Fibroblast of skin of left biceps (primary cell): ENCODE measurements at places on chromosomes 7 and 10.

GRCh38 chr10:109982812-109983211, 25.0 kb upstream of the ADD3 start:
- no peak for DNase-seq

DNA sequence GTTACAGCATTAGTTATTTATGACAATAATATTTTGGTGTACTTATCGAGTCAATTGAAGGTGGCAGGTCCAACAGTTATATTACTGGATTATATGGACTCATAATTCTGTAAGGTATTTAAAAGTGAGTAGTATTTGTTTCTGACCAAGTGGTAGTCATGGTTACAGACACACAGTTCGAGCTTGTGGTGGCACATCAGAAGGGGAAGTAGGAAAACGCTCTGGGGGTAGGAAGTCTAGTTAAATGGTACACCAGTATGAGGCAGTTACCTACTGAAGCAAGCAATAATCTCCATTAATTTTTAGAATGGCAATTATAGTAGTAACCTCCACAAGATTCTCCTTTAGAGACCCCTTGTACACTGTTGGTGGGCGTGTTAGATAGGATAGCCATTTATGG, 541.2 kb downstream of the ETV1 start:
- DNase-seq, result no peak

GRCh38 chr10:12403119-12403518, 53.8 kb downstream of the CAMK1D start:
- DNase-seq, result no peak

DNA sequence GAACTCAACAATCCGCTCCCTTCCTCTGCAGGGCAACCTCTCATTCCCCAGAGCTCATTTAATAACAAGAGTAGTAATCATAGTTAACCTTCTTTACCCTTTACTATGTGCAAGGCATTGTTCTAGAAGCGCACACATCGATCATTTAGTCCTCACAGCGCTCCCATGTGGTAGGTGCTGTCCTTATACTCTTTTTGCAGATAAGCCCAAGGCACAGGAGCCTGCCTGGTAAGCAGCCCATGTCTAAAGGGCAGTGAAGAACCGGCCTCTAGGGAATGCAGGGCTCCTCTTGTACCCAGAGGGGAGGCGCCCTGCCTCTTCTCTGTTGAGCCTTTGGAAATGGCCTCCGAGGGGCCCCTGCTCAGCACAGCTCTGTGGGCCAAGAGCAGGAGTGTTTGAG, 14.3 kb downstream of the CHST3 start:
- DNase-seq, result no peak

GRCh38 chr10:66925896-66926715, at the start of gene LRRTM3:
Gene LRRTM3, plus strand, starts transcription at chr10:66926036.
- DNase-seq, result peak; percentile 53

DNA sequence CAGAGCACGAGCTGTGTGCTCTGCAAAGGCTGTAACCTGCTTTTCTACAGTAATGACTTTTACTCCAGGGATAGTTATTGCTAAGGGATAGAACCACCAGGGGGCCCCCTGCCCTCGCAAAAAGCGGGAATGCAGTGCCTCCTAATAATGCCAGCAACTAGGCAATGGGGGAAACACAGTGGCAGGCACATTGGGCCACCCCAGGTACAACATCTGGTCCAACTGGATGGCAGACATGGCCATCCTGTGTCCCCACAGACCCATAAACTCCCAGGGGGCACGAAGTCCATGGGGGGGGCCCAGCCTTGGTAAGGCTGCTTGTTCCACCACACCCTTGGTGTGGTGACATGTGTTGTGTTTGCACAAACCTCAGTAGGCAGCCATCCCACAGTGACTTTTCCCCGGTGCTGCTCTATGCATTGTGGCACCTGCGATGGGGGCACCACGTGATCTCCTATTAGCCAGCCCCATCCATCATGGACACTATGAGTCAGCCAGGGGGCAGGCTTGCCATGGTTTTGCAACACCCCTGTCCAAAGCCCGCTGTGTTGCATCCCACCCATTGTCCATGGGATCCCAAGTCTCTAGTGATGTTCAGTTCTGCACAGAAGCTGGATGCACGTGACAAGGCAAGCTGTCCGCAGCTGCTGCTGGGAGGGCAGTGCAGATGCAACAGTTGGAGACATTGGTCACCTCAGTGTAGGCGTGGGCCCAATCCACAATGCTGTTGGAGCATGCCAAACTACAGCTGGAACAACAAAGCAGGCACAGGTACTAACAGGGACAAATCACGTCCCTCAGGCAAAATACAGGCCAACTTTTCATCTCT, 84.0 kb downstream of the ANLN start:
- DNase-seq, result no peak

- DNase-seq, result no peak
Observed at GRCh38 chr10:130137090-130137448, 878 bp downstream of the GLRX3 start.

GRCh38 chr10:7945034-7945433, 109.5 kb upstream of the GATA3 start:
- no peak for DNase-seq

- DNase-seq, result no peak
Observed at GRCh38 chr7:3057066-3057420, 13.4 kb upstream of the CARD11 start.

DNA sequence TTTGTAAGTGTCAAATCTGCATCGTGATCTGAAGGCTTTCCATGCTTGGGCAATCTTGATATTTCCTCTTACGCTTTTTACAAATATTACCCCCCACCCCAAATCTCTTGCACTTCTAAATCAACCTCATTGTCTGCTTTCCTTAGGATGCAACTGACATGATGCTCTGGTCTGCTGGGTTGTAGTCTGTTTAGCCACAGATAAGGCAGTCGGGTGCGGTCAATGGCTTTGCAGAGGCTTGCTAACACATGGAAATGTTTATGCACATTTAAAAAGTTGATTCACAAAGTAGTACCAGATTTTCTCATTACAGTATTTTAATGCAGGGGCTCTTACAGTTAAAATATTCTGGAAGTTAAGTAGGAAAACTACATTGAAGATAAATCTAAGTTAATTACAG, 172.5 kb downstream of the BAMBI start:
- DNase-seq, result no peak

- no peak for DNase-seq
Observed at GRCh38 chr7:108310351-108310750, 145.9 kb downstream of the NRCAM start.

DNA sequence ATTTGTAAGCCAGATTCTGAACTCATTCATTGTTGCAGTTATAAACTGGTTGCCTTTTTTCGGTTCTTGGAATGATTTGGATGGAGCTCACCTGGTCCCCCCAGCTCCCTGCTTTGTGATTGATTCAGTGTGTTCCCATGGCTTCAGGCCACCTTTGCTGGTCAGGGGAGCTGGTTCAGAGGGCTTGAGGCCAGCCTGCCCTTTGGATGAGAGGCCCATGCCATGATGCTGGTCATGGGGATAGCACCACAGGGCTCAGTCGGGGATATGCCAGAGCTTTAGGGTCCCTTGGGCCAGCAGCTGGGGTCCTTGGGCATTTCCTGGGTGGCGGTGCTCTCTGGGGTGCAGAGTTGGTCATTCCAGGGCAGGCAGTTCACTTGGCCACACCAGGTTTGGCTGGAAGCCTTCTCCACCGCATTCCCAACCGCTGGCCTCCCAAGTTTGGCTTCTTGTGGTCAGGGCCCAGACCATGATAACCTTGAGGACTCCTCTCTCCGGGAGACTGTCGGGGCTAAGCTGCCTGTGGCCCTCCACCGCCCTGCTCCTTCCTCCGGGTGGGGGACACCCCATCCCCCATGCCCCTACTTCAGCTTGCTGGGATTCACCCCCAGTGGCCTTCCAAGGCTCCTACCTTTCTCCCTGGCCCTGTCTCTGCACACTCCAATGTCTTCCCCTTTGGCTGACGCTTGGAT, 65.1 kb downstream of the MGMT start:
- DNase-seq, result no peak

- DNase-seq, result no peak
Observed at GRCh38 chr7:28920424-28920823, 37.7 kb downstream of the TRIL start.

DNA sequence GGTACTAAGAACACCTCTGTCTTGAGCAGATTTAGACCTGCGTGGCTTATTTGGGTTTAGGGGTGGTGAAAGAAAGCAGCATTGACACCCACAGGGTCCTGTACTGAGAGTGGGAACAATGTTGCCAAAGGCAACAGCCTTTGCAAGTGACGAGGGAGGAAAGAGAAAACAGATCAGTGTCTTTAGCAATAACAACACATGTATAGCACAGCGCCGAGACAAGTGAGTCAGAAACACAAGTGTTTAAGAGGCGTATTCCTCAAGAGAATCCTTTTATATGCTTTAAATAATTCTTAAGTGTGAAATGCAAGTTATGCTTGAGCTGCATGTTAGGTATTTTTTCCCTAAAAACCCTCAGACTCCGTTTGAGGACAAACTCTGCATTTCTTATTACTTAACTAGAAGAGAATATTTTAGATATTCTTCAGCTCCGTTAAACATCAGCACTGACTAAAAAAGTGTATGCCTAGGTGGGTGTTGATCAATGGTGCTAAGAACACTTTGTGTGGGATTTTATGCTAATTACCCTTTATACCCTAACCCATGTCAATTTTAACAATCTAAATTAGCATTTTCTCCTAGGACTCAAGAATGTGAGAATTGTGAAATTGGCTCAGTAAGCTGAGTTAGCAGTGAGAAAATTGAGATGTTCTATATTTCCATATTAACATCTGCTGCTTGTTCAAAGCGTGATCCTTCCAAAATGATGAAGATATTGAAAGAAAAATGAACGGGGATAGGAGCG, 1095.4 kb upstream of the CELF2 start:
- DNase-seq, result no peak

DNA sequence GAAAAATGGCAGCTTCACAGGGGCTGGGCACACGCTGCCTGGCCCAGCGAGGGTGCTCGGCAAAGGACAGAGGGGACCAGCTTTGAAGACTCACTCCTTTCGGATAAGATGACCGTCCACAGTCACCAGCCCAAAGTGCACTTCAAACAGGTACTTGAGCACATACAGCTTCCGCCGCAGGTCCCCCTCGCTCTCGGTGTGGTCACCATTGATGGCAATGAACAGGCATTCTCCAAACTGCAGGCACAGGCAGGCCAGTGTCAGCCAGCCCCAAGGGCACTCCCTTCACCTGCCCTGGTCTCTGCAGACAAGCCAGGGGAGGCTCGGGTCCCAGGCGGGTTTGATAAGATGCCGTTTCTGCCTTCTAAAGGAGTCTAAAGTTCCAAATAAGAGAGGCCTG, 11.6 kb downstream of the HPS1 start:
- DNase-seq, result no peak

GRCh38 chr10:30045961-30046360, 13.4 kb downstream of the JCAD start:
- no peak for DNase-seq

GRCh38 chr7:85529201-85529600, 342.3 kb upstream of the SEMA3D start:
- DNase-seq, result no peak

- DNase-seq, result peak; percentile 69
Observed at GRCh38 chr7:81081616-81082015, 162.8 kb upstream of the SEMA3C start.

DNA sequence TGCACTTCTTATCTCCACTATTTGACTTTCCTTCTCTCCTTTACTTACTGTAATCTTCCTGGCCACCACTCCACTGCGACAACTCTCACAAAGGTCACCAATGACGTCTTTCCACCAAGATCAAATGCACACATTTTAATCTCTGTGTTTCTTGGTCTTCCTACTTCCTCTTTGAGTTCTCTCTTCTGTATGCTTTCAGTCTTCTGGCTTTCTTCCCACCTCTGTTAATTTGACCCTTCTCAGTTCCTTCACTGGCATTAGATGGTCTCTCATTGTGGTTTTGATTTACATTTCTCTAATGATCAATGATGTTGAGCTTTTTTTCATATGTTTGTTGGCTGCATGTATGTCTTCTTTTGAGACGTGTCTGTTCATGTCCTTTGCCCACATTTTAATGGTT, 31.9 kb downstream of the FAM107B start:
- DNase-seq, result no peak

GRCh38 chr10:119555178-119555784, 12.8 kb upstream of the RGS10 start:
- DNase-seq, result no peak

DNA sequence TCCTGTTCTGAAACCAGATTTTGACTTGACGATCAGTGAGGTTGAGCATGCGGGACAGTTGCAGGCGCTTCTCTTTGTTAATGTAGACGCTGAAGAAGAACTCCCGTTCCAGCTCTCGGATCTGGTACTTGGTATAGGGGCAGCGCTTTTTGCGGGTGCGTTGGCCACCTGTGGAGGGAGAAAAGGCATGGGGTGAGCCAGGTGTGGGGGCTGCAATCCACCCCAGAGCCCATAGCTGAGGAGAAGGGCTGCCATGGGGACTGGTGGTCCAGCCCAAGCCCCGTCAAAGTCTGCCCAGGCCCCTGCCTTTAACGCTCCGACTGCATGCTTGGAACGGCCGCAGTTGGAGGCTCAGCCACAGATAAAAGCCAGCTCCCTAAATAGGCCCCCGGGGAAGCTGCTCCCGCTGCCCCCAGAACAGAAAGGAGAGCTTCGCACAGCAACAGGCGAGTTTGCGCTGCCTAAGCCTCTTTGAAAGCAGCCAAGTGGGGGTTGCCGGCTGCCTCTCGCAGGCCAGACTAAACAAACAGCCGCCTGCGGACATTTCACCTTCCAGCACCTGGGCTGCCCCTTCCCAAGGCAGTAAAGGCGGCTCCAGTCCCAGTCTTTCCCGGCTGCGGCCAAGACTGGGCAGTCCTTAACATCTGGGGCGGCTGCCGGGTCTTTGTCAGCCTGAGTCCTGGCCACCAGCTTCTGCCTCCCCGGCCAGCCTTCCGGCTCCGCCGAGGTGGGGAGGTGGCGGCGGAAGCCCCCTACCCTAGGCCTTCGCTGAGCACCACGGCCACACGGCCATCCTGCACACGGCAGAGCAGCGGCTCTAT, 2.0 kb downstream of the HOXA11 start:
- DNase-seq, result no peak

DNA sequence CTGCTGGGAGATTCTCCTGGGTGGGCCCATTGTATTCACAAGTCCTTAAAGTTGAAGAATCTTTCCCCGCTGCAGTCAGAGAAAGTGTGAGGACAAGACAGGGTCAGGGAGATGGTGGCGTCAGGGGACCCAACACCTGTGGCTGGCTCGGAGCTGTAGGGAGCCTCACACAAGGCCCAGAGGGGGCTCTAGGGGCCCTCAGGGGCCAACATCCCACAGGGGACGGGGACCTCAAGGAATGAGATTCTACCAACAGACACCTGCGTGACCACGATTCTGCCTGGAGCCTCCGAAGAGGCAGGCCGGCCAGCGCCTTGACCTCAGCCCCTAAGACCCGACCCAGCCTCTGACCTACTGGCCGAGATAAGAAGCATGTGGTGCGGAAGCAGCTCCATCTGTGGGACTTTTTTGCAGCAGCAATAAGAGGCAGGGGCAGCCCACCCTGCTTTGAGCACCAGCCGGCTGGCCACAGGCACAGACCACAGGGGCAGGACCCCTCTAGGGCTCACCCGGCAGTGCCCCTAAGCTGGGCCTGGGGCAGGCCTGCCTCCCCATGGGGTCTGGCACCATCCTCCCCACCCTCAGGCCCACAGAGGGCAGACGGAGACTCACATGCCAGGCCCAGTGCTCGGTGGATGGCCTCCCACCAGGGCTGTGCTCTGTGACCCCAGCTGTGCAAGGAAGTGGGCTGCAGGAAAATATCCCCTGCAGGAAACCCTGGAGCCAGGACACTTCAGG, 13.2 kb downstream of the RASGEF1A start:
- no peak for DNase-seq

GRCh38 chr7:31134246-31135188, 82.4 kb downstream of the ADCYAP1R1 start:
- peak; percentile 17 for DNase-seq
